Neural crest cell (in vitro differentiated cells): ENCODE measurements at places on chromosomes 16 and 17.
A peak's percentile ranks its signal among the peaks of the same experiment; 100 is the strongest.

GRCh38 chr16:75110637-75111513 lies 5.7 kb downstream of the LDHD start:
- DNase-seq: peak; percentile 83

- no peak for DNase-seq
Measured at GRCh38 chr17:55635253-55635914, 87.3 kb downstream of the TMEM100 start.

DNA sequence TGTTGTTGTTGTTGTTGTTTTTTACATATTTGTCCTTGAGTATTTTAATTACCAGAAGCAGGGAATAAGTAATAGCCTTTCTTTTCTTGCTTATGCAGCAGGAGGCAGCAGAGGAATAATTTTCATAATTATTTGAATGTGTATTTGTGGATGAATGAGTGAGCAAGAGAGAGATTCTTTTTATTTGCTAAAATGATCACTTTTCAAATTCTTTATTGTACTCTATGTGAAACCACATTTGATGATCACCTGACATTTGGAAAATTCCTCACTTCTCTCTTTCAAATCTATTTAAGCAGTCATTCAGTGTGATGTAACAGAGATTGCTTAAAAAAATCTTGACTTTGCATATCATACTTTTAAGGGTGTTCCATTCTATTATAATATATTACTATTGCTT lies 223.6 kb downstream of the BCAS3 start:
- DNase-seq: no peak

DNA sequence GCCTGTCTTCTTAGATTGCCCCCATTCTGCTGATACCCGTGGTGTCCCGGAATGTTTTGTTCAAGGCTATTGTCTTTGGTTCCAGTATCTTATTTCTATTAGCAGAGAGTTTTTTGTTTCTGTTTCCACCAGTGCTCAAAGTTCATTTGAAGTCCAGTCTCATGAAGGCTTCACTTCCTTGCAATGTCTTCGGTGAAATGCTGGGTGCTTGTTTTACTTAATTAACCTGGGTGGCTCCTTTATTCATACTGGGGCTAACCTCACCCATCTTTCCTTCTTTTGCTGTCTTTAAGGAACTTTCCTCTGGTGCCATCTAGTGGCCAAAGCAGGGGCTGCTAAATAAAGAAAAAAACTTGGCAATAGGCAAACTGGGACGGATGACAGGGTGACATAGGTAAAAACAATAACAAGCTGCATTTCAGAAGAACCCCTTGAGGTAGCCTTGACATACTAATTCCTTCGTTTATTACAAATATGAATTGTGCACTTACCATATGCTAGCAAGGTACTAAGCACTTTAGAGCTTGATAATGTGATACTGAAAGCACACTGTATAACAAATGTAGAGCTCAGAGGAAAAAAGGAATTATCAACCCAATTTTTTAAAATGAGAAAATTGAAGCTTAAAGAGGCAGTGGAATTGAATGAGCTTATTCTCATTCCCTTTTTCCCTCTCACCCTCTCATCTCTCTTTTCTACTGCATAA lies 2.8 kb upstream of the SMIM36 start:
- peak; percentile 82 for DNase-seq

- DNase-seq: peak; percentile 43
Measured at GRCh38 chr16:1182950-1183907, 30.3 kb downstream of the CACNA1H start.

DNA sequence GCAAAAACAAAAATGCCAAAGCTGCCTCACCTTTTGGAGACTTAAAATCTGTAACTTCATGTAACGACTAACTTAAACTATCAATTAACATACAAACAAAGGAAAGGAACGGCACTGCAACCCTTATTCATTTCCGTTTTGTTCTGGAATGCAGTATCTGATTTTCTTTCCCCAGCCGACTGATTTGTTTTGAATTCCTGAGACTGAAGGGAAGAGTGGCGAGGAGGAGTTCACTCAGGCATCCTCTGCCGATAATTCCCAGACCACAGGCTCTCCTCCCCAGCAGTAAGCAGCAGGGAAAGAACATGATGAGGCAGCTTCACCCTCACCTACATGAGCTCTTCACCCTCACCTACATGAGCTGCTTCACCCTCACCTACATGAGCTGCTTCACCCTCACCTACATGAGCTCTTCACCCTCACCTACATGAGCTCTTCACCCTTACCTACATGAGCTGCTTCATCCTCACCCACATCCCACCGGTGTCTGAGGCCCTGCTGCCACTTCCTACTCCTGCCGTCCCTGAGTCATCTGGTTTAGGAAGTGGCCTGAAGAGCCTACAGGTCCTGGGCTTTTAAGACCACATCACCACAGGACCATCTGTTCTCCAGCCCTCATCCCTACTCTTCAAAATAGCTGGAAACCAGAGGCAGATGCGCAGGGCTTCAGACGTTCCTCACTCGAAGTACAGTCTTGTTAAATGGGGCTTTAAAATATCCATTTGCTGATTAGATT lies 168.0 kb upstream of the RPH3AL start:
- no peak for DNase-seq

DNA sequence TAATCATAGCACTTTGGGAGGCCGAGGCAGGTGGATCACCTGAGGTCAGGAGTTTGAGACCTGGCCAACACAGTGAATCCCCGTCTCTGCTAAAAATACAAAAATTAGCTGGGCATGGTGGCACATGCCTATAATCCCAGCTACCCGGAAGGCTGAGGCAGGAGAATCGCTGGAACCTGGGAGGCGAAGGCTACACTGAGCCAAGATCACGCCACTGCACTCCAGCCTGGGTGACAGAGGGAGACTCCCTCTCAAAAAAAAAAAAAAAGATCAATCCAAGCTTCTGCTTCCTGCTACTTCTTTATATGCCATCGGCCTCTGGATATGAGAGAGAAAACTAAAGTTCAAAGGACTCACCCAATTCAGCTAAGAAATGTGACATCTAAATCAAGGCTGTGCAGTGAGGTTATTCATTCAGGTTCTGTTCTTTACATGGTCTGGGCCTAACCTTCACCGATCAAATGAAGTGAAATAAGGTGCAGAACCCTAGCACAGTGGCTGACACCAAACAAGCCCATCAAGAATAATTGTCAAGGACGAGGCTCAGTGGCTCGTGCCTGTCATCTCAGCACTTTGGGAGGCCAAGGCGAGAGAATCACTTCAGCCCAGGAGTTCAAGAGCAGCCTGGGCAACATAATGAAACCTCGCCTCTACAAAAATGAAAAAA lies 25.6 kb downstream of the ZP2 start:
- no peak for DNase-seq

DNA sequence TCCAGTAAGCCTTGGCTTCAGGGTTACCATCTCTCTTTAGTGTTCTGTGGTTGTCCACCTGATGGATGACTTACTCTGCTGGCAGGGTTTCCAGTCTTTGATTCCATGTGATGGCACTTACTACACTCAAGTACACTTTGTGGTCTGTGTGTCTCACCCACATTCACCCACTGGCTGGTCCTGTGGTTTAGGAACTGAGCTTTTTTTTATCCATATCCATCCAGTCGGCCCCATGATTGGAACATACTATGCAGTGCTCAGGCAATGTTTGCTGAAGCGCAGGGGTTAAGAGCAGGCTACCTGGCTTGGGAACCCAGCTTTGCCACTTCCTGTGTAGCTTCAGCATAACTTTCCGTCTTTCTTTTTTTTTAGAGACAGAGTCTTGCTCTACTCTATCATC lies 2.8 kb upstream of the FUS start:
- DNase-seq: no peak

DNA sequence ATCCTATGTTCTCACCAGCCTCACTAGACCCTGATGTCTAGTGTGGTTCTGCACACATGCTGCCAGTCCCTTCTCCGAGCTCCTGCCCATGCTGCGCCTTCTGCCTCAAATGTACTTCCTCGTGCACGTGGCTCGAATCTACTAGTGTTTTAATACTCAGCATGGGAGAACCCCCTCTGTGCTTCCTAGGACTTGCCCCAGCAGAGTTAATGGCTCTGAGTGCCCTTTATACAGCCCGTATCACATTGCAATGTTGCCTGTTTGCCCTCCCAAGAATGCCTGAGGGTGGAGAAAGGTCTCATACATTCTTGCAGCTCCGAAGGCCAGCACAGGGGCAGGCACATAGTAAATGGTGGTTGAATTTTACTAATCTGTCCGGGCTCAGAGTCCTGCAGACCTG lies 190.8 kb upstream of the NLRP1 start:
- DNase-seq: no peak

- DNase-seq: no peak
Measured at GRCh38 chr16:55338646-55339045, 14.6 kb downstream of the IRX6 start.

- DNase-seq: no peak
Measured at GRCh38 chr17:81400996-81401722, 5.9 kb downstream of the BAHCC1 start.

GRCh38 chr16:29906520-29907244 lies 6.4 kb downstream of the ASPHD1 start:
- no peak for DNase-seq

- DNase-seq: peak; percentile 64
Measured at GRCh38 chr17:4980644-4981216, 6.7 kb downstream of the CAMTA2 start.

DNA sequence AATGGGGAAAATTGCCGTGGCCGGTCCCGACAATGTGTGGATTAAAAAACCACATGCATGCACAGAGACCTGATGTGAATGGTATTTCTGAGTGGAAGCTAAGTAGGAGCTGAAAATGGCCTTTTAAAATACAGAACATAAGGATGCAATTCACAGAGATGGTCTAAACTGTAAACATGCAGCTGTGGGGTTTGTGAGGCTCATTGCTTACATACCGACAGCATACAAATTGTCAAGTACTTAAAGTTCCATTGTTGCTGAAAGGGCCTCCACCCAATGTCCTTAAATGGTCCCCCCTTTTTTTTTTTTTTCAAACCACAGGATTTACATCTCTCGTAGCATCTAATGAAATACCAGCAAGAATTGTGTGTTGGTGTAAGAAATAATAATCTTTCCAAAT lies 523.2 kb downstream of the MAF start:
- no peak for DNase-seq

- no peak for DNase-seq
Measured at GRCh38 chr17:28888832-28889231, 8.7 kb downstream of the FLOT2 start.

DNA sequence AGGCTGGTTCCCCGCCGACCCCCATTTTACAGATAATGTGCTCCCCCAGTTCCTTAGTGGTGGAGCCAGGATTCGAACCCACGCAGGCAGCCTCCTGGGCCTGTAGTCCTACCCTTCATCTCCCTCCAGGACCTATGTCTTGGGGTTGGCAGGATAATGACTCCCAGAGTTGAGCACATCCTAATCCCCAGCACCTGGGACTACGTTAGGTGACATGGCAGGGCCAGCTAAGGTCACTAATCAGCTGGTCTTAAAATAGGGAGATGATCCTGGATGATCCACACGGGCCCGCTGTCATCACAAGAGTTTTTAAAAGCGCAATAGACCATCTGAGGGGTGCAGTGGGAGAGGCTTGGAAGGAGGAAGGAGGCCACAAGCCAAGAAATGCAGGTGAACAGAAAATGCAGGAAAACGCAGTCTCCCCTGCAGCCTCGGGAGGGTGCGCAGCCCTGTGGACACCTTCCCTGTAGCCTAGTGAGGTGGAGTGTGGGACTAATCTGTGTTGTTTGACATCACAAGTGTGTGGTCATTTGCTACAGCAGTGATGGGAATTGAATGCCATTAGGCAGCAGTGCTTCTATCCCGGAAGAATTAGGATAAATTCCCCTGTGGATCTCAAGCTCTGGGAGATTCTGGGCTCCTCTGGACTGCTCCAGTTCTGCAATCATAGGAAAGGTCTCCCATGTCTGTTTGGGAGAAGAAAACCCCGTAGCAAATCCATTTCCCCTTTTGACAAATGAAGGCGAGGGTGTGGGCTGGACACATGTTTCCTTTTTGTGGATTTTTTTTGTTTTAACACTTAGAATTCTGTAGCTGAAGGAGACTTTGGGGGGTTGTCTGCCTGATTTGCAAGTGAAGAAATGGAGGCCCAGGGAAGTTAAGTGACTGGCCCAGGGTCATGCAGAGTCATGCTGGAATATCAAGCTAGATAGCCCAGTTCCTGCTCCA lies 297.7 kb downstream of the SEC14L1 start:
- DNase-seq: no peak

GRCh38 chr17:5027916-5028315 lies 7.3 kb downstream of the SLC52A1 start:
- no peak for DNase-seq

DNA sequence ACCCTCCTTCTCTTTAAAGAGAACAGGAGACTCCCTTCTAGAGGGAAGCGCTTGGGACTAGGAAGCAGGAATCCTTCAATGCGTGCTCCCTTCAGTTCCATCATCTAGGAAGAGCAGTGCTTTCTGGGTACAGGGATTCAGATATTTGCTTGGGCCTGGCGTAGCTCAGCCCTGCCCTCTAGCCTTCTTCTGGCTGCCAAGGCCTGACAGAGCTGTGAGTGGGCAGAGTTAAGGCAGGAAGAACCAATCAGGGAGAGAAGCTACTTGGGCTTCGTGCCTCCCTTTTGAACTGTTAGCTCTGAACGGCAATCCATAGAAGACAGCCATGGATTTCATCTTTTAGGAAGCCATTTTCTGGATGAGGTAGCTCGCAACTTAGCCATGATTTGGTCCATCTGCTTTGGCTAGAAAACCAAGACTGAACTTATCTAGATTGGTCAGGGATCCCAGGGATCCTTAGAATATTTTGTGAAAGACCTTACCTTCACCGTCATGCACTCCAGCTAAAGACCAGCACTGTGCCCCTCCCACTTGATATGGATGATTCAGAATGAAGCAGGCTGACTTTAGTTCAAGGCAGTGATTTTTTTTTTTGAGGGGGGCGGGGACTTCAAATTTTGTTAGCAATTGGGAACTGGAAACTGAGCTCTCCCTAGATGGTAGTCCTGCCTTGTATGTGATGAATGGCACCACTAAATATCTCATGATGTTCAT lies 2.5 kb upstream of the CORO6 start:
- DNase-seq: no peak

DNA sequence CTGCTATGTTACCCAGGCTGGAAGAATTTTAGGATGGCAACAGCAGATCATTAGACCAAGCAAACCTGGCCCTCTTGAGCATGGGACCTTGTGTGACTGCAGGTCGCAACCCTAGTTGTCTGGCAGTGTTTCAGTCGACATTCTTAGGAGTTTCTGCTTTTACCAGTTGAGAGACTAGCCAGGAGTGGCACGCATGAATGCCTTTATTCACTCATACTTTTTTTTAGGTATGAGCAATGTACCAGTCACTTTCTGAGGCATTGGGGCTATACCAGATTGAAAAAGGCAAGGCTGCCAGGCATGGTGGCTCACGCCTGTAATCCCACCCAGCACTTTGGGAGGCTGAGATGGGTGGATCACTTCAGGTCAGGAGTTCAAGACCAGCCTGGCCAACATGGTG lies 28.2 kb upstream of the HAS3 start:
- no peak for DNase-seq

GRCh38 chr17:28716740-28717577 lies 709 bp downstream of the RAB34 start:
- DNase-seq: peak; percentile 32

GRCh38 chr17:74785981-74786360 lies 9.8 kb upstream of the NAT9 start:
- DNase-seq: no peak

DNA sequence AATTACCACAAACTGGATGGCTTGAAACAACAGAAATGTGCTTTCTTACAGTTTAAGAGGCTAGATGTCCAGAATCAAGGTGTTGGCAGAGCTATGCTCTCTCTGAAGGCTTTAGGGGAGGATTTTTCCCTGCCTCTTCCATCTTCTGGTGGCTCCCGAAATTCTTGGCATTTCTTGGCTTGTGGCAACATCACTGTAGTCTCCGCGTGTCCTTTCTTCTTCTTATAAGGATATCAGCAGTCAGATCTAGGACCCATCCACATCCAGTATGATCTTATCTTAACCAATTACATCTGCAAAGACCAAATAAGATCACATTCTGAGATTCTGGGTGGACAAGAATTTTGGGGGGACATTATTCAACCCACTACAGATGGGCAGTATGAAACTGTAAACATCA lies 119.2 kb upstream of the PMFBP1 start:
- DNase-seq: no peak
